Smooth muscle cell of the brain vasculature (primary cell): ENCODE measurements at places on chromosomes 3 and 15.

DNA sequence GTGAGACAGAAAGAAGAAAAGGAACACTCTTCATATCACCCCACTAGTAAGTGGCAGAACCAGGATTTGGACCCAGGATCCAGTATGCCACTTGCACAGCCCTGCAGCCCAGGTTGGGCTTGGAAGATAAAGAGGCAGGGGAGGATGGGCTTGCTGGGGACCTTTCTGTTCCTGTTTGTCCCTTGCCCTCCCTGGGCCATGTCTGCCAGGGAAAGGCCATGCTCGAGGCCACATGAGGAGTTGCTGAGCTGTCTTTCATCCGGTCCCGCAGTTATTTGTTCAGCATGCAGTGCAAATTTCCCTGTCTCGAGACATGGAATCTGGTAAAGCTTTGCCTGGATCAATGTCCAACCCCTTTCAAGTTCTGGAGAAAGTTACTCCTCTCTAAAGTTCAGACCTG is 116.0 kb upstream of the MRPS22 start:
- DNase-seq: no peak

DNA sequence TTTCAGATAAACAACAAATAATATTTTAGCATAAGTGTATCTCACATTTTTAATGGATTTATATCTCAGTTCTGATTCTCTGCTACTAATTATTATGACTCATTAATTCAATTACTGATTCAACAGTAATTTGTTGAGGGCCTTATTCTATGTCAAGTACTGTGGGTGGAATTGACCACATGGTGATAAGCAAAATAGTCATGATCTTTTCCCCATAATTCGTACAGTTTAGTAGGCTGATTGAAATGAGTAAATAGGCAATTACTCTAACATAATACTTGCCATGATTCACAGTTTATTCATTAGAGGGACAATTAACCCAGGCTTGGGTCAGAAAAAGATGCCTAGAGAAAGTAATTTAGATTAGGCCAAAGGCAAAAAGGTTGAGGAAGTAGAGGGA is 60.9 kb upstream of the SLC4A7 start:
- no peak for DNase-seq

GRCh38 chr15:73607405-73607804 is 25.8 kb downstream of the NPTN start:
- no peak for DNase-seq

DNA sequence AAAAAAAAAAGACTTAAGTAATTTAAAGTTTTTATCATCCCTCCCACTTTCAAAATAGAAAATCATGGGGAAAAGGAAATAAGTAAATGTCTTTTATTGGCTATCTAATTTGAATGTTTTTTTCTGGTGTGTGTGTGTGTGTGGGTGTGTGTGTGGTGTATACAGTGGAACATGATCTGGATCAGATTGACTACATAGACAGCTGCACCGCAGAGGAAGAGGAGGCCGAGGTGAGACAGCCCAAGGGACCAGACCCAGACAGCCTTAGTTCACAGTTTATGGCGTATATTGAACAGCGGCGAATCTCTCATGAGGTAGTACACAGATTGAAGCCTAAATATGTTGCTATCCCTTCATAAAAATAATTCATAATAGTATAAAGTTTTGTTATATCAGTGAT is 44.5 kb downstream of the LRCH3 start:
- no peak for DNase-seq

DNA sequence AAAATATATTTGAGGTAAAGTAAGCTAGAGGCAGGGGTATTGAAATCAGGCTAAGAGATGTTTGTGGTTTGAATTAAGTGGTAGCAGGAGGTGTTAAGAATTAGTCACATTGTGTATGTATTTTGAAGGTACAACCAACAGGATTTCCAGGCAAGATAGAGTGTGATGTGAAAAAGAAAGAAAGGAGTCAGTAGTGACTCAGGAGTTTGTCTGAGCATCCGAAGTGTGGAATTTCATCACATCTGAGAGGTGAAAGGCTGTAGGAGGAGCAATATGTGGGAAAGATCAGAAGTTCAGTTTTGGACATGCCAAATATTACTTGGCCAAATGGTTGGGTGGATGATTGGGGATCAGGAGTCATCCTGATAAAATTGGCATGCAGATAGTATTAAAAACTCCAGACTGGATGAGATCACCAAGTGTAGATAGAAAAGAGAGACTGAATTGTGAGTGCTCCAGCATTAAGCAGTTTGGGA is 32.1 kb upstream of the EBLN2 start:
- DNase-seq: no peak

DNA sequence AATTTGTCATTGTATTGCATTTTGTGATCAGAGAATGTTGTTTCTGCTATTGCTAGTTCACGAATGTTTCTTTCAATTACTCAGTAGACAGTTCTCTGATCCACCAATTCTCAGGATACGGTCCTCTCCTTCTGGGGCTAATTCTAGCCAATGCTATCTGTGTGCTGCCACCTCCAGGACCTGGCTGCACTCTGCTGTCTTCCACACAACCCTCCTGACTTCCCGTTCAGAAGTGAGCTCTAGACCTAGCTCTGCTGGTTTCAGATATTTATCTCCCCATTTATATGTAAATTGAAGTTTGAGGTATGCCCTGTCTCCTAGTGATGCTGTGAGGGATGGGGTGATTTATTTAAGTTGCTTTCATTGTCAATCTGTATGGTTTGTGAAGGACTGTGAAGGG is 21.7 kb upstream of the UBL7 start:
- no peak for DNase-seq
